ENCODE measurements at places on chromosomes 11 and 22.

DNA sequence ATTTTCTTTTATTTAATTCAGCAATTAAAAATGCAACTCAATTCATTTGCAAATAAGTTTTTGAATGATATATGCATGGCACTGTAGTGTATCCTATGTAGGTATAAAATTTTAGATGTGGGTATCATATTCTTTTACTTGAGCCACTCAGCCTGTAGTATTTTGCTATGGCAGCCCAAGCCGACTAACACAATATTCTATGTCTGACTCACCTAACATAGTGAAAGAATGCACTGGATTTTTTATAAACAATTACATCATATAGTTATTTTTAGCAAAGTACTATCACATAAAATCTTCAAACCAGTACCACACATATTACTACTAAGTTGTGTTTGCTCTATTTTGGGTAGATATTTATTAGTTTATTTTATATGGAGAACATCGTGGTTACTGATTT, 21.9 kb upstream of the GRIA4 start:
- DNase-seq = no peak

GRCh38 chr11:10319702-10320558, 15.1 kb downstream of the ADM start:
- DNase-seq = no peak

DNA sequence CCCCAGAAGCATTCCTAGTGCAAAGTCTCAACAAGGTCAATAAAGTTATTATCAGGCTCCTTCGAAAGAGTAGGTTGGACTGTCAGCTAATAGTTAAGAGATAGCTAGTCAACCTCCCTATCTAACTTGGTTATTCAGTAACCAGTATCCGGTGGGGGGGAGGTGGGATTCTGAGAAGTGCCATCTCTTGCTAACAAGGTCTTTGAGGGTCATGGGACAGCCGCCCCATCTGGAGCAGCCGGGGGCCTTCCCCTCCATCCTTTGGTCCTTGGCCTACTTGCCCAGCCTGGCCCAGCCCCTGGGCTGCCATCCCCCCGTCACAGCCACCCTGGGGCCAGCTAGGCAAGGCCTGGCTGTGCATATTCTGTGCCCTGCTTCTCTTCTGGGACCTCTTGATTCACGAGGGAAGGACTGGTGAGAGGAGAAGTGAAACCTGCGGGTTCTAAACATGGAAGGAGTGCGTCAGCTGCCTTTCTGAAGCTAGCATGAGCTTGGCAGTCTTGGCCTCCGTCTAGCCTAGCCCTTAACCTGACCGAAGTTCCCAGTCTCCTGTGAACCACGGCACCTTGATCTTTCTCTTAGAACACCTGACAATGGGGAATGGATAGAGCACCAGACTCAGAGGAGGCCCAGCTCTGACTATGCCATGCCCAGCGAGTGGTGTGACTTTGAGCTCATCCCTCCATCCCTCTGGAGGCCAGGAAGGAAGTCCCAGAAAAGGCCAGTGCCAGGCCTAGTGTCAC, 9.3 kb downstream of the SLC37A2 start:
- no peak for DNase-seq

DNA sequence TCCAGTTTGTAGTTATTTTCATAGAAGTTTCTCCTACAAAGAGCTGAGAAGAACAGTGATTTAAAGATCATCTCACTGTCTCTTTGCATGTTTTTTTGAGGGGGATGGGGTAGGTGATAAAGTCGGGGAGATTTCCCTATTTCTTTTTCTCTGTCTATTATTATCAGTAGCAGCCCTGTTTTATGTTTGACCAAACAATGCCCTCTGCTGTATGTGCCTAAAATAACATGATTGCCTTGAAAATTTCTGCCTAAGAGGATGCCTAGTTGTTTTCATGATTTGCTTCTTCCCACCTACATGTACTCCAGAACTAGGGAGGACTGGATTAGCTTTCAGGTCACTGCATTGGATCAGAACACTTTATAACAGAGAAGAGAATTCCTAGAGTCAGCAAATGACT, 1330.2 kb downstream of the LRRC4C start:
- no peak for DNase-seq

DNA sequence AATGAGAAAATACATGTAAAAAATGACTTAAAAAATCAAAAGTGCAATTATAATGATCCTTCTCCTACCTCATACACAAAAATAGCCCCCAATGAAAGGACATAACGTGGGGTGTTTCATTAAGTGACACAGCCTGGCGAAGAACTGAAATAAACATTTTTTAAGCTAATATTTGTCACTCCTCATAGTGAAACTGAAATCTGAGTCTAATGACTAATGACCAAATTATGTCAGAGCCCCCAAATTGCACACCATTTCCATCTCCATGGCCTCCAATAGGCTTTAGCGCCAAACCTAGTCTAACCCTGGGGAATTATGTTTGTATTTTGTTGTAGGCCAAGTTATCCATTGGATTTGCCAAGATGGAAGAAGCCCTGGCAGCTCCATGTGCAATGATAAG, 119.1 kb downstream of the WT1 start:
- no peak for DNase-seq

DNA sequence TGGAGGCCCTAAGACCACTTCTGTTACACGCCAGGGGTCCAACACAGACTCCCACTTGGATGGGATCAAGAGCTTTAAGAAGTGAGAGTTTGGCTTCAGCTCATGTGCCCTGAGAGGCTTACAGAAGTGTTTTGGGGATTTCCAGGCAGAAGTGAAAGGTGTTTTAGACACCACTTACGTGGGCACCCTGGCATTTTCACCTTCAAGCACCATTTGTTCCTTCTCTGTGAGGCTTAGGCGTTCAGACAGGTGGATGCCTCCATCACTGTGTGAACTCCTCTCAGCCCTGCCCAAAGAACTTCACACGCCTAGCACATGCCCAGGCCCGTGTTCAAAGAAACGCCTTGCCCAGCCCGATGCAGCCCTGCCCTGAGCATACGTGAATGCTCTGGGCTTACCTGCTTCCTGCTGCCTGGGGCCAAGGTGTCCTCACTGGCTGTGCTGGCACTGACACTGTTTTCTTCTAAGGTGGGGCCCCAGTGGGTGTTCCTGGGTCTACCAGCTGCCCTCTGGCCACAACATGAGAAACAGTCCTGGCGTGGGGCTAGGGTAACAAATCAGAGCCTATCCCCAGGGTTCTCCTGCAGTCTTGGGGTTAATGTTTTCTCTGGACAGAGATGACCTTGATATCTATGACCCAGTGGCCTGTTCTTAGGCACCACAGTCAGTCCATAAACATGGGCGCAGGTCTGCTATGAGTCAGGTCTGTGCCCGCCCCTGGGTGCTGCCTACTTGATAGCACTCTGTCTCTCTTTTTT, 34.0 kb downstream of the AMPD3 start:
- no peak for DNase-seq

- DNase-seq = no peak
Measured at GRCh38 chr22:44309137-44309536, 3.6 kb downstream of the SHISAL1 start.

DNA sequence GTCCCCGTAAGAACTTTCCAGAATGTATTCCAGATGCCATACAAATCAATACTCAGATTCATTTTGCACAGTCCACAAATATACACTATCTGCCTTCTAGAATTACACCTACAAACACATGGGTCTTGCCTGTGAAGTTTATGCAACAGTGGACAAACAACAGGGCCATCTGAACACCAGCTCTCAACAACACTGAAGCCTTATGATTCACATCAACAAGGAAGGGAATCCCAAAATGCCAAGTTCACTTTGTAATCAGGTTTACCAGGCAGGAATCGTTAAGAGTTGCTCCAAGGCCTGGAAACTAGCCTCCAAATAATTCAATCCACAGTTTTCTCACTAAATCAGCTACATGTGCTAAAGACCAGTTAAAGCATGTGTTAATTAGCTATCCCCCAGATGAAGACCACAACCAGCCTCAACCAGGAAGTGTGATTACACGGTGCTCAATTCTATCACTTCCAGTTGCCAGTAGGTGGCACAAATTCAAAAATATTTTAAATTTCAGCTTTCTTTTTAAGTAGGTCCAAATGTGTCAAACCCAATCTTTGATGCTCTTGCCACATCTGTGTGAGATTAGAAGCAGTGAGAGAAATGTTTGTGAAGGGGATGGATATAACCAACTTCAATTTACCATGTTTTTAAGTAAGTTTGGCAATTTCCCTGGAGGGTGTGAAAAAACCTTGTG, 139.1 kb upstream of the BDNF start:
- no peak for DNase-seq

DNA sequence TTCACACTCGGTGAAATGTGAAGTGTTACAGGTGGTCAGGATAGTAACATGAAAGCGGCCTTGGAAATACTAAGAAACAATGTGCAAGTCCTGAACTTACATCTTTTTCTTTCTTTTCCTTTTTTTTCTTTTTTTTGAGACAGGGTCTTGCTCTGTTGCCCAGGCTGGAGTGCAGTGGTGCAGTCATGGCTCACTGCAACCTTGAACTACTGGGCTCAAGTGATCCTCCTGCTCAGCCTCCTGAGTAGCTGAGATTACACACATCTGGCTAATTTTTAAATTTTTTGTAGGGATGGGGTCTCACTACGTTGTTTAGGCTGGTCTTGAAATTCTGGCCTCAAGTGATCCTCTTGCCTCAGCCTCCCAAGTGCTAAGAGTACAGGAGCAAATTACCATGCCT, 252.6 kb downstream of the SWAP70 start:
- no peak for DNase-seq
